ENCODE measurements at places on chromosomes 12 and 14.

GRCh38 chr12:64951944-64952343 lies 127.5 kb downstream of the TBC1D30 start:
- DNase-seq = no peak

- no peak for DNase-seq
Measured at GRCh38 chr14:54650331-54650958, 83.5 kb downstream of the SAMD4A start.

GRCh38 chr12:69720750-69721149 lies 17.9 kb upstream of the RAB3IP start:
- no peak for DNase-seq

GRCh38 chr12:79326663-79327062 lies 364.1 kb downstream of the PAWR start:
- no peak for DNase-seq

GRCh38 chr12:75971253-75971652 lies 60.3 kb downstream of the PHLDA1 start:
- no peak for DNase-seq

- no peak for DNase-seq
Measured at GRCh38 chr12:115698257-115698656, 579.2 kb downstream of the MED13L start.
